ENCODE measurements at places on chromosomes 1 and 21. TPM values are rescaled to one million over a fixed set of nuclear protein-coding genes. Genes with fewer than 3 reads are reported as not detected.

The AKR7A3 gene
- 1.6 TPM for total RNA-seq

The LIN28A gene
- total RNA-seq: 867 TPM

The TAL1 gene
- 0.04 TPM for total RNA-seq

The DNAJC11 gene
- 64.7 TPM for total RNA-seq

The PCSK9 gene
- 26.1 TPM for total RNA-seq

The RHEX gene
- not detected for total RNA-seq

The TCHHL1 gene
- not detected for total RNA-seq

The UTS2 gene
- total RNA-seq: not detected

The CCDC185 gene
- not detected for total RNA-seq

The TTC39A gene
- total RNA-seq: 19.7 TPM

The ZNF670 gene
- 10.9 TPM for total RNA-seq

The SRSF11 gene
- 227 TPM for total RNA-seq

The PACC1 gene
- total RNA-seq: 22.4 TPM

The OR6N1 gene
- total RNA-seq: not detected

The ALG6 gene
- total RNA-seq: 25.5 TPM

The THEM5 gene
- total RNA-seq: not detected

The AGL gene
- 89.2 TPM for total RNA-seq

Data from endodermal cell (in vitro differentiated cells).